Effector CD8-positive, alpha-beta T cell (primary cell): ENCODE measurements at places on chromosomes 6 and 20.

GRCh38 chr6:165753506-165753905 lies 90.5 kb upstream of the PDE10A start:
- no peak for DNase-seq

GRCh38 chr6:18663011-18663410 lies 275.9 kb downstream of the RNF144B start:
- DNase-seq: no peak

- DNase-seq: no peak
Measured at GRCh38 chr6:81450180-81450579, 302.3 kb downstream of the TENT5A start.

GRCh38 chr6:27679308-27679963 lies 206.5 kb upstream of the ZNF184 start:
- no peak for DNase-seq

DNA sequence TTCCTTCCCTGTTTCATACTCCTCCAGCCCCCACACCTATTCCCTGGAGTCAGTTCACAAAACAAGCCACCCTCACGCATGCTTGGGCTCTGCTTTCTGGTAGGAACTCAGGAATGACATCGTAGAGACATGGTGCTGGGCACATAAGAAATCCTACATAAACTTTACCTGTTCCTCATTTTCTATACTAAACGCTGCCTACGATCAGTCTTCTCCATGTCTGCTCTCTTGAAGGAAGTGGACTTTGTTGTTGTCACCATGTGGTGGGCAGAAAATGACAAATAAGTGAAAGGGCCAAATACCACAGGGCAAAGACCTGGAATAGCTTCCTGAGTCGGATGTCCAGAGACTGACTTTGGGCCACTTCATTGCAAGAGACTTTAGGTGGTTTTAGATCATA lies 10.1 kb downstream of the MYLK4 start:
- DNase-seq: no peak
